Lung microvascular endothelial cell (primary cell): ENCODE measurements at places on chromosomes 6 and 20. TPM values are rescaled to one million over a fixed set of nuclear protein-coding genes. Genes with fewer than 3 reads are reported as not detected.

TREML2 gene
- not detected in 2 replicates for total RNA-seq

CRISP3 gene
- not detected in 2 replicates for total RNA-seq

PACRG gene
- total RNA-seq: 0.20 and 0.22 TPM in 2 replicates

DPM1 gene
- total RNA-seq: 41.6 and 43.3 TPM in 2 replicates

PHF3 gene
- total RNA-seq: 29.2 and 40.7 TPM in 2 replicates

COL21A1 gene
- 0.44 and 0.79 TPM in 2 replicates for total RNA-seq

ZC2HC1B gene
- total RNA-seq: not detected in 2 replicates

PIM1 gene
- total RNA-seq: 0.40 and 0.65 TPM in 2 replicates

HLA-DMB gene
- total RNA-seq: under 0.01 TPM in 1 of 2 replicates, not detected in the other

ADNP gene
- 24.6 and 24.8 TPM in 2 replicates for total RNA-seq

BCAS1 gene
- total RNA-seq: not detected in 2 replicates

TMEM244 gene
- total RNA-seq: not detected in 2 replicates

FUT9 gene
- total RNA-seq: not detected in 2 replicates

TGM3 gene
- not detected in 2 replicates for total RNA-seq

BPIFB4 gene
- not detected in 2 replicates for total RNA-seq

ETV7 gene
- 0.22 TPM in 1 of 2 replicates, not detected in the other for total RNA-seq

COL11A2 gene
- total RNA-seq: under 0.01 and 0.20 TPM in 2 replicates

SYCP2 gene
- 0.44 and 1.2 TPM in 2 replicates for total RNA-seq

TBXT gene
- not detected in 2 replicates for total RNA-seq

CHRNA4 gene
- 0.20 TPM in 1 of 2 replicates, not detected in the other for total RNA-seq

RBBP8NL gene
- not detected in 2 replicates for total RNA-seq

TPBG gene
- 2.2 and 3.4 TPM in 2 replicates for total RNA-seq

ALDH8A1 gene
- total RNA-seq: 0.20 and 0.44 TPM in 2 replicates

POM121L2 gene
- not detected in 2 replicates for total RNA-seq

POU5F1 gene
- not detected in 2 replicates for total RNA-seq

PAX1 gene
- not detected in 2 replicates for total RNA-seq

TNNC2 gene
- not detected in 2 replicates for total RNA-seq

SLC22A1 gene
- total RNA-seq: not detected in 2 replicates

NANP gene
- 5.0 and 9.1 TPM in 2 replicates for total RNA-seq

BPIFB1 gene
- total RNA-seq: not detected in 2 replicates

MEP1A gene
- total RNA-seq: not detected in 2 replicates

MPIG6B gene
- not detected in 2 replicates for total RNA-seq

ARFGAP1 gene
- 29.2 and 43.1 TPM in 2 replicates for total RNA-seq

SLC22A3 gene
- under 0.01 TPM in 1 of 2 replicates, not detected in the other for total RNA-seq
